Head of caudate nucleus (tissue), 42 donors: ENCODE measurements at places on chromosomes 6 and 20.

GRCh38 chr20:44471481-44471882 lies 4.2 kb upstream of the TTPAL start:
- DNase-seq, result no peak

- DNase-seq, result no peak
Measured at GRCh38 chr20:51346686-51347485, 195.6 kb downstream of the NFATC2 start.

- DNase-seq, result no peak
Measured at GRCh38 chr6:112575309-112575834, 228.2 kb downstream of the RFPL4B start.

- no peak for DNase-seq
Measured at GRCh38 chr20:50636601-50637540, 54.5 kb downstream of the RIPOR3 start.

DNA sequence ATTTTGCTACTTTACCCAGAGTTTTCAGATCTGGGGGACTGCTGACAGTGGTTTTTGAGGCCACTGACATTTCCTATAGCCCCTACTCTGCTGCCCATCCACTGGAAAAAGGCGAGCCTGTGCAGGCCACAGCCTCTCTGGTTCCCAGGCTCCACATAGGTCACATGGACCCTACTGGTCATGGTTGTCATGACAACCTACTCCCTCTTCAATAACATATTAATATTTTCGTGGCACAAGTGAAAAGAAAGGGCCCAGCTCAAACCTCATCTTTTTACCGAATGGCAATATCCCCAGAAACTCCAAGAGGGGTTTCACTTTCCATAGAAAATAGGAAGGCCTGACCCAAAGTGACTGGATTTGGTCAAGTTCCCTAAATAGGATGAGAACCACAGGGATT lies 11.0 kb upstream of the FOXO3 start:
- DNase-seq, result no peak

DNA sequence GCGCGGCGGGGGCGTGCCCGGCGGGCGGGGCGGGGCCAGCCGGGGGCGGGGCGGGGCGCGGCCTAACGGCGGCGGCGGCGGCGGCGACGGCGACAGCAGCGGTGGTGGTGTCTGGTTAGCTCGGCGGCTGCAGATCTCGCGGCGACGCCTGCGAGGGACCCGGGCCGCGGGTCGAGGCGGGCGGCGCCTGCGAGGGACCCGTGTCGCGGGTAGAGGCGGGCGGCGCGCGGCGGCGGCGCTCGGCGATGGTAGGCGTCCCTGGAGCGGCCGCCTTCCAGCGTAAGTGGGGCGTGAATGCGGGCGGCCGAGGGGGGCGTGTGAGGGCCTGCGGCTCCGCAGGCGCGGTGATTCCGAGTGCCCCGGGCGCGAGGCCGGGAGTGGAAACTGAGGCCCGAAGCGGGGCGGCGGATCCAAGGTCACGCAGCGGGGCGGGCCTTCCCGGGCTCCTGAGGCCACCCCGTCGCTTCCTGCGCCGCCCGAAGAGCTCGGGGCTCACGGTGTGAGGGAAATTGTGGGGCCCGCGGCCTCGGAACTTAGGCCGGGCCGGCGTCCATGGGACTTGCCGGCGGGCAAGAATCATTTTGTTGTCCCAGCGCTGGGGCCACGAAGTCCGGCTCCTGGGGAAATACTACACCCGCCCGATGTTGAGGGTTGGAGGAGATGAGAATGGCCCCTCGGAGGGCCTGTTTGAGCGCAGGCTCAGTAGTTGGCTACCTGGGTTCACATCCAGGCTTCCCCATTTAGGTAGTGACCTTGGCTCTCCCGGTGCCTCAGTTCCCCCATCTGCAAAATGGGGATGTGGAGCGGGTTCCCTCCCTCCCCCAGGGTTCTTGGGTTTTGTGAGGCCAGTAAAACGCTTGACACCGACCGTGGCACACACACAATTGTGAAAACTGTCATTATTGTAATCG lies at the start of gene CBFA2T2:
TSS of gene CBFA2T2 (plus strand) at position 74 of the 911 bp plus-strand sequence. CDS start at position 246, 172 bp downstream.
- peak; percentile 22 for DNase-seq

DNA sequence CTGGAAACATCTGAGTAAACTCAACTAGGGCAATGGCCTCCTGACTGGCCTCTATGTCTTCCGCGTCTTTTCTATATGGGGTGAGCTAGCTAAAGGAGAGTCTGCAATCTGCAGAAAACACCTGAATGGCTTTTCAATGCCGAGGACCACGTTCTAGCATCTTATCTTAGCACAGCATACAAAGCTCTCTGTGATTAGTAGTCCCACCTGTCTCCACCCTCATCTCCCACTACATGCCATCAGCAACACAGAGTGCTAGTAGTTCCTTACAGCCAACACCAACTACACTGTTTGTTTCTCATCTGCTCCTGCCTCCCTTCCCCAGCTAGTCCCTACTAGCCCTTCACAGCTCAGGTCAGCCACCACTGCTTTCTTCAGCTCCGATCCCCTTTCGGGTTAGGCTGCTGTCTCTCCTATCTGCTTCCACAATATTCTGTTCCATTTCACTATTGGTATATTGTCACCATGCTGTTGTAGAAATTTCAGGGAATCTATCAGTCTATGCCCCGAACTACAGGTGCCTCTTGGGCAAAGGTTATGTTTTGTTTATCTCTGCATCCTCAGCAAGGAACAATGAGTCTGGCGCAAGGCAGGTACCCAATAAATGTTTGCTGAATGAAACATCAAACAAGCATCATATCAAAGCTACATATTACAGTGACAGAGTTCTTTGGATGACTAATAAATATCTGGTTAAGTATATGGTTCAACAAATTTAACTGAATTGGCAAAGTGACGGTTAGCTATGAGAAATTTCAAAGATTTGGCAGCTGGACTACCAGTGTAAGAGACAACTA lies 12.2 kb downstream of the LYRM4 start:
- no peak for DNase-seq

DNA sequence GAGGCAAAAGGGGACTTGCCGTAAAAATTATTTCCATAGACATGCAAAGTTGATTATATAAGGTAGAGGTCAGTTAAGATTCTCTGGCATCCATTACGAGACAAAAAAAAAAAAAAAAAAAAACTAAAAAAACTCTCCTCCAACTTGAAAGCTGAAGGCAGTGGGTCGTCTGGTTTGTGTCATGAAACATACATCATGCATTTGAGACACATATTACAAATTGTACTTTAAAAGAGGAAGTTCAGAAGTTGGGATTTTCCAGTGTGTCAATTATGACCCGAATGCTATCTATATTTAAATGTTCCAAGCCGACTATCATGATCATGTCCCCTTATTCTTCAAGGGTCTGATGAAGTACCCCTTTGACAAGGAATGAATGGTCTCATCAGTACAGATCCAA lies 125.1 kb downstream of the ZNF217 start:
- no peak for DNase-seq

DNA sequence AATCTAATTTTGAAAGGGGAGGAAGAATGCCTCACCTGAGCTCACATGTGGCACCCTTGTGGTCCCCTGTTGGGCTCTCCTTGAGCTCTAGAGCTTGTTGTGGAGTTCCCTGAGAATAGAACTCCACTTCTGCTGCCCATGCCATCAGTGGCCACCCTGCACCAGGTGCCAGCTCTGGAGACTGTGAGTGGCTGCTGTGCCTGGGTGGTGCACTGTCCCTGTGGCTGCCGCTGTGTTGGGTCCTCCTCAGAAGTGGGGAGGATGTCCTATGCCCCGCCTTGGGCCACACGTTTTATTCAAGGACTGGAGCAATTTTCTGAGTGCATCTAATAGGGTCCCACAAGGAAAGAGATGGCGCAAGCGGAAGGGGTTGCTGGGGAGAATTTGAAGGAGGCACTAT lies 67.9 kb upstream of the MAP3K7 start:
- DNase-seq, result no peak

GRCh38 chr6:96236471-96236870 lies 220.7 kb downstream of the FUT9 start:
- DNase-seq, result no peak

DNA sequence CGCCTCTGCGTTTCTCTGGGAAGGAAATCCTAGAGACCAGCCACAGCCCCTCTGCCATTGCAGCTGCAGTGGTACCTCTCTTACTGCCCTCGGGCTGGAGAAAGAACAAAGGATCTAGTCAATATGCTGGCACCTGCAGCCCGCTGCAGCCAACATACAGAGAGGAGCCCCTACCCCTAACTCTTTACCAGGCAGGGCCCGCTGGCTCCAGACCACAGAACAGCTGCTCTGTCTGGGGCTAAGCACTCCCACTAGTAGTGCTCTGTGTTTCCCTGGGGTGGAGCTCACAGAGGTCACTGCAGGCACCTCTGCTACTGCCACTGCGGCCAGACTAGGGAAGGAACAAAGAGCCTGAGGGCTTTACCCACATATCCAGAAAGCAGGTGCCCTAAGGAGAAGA lies 93.8 kb upstream of the IMPG1 start:
- no peak for DNase-seq

DNA sequence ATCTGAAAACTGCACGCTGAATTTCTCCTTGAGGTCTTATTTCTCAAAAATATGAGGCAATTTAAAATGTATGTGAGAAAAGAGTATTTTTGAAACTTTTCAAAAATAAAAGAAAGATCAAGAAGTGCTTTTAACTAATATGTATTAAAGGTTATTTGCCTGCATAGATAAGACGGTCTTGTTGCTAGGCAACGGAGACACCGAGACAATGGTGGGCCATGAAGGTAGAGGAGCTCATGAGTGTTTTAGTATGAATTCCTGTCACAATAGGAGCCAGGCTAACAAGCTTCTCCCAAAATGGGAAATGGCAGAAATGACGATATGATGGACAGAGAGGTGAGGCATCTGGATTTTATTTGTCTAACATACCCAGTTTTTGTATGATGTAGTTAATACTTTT lies 308.2 kb downstream of the SLC35F1 start:
- DNase-seq, result no peak

- peak; percentile 79 for DNase-seq
Measured at GRCh38 chr20:431012-431904, 23.2 kb downstream of the RBCK1 start.

DNA sequence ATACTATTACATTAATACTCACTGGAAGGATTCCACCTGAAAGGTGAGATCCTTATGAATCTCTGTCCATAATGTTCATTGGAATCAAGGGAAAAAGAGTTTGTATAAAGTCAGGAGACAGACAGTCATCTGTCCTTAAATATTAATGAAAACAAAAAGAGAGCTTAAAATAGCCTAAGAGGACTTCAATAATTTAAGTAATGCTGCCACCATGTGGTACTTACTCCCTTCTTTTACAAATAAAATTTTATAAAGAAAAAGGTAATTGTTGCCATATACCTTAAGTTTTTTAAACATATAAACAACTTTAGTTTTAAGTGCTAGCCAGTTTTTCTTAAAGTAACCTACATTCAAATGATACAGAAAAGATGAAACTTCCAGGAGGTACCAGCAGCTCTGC lies 5.1 kb downstream of the BLOC1S5 start:
- DNase-seq, result no peak

DNA sequence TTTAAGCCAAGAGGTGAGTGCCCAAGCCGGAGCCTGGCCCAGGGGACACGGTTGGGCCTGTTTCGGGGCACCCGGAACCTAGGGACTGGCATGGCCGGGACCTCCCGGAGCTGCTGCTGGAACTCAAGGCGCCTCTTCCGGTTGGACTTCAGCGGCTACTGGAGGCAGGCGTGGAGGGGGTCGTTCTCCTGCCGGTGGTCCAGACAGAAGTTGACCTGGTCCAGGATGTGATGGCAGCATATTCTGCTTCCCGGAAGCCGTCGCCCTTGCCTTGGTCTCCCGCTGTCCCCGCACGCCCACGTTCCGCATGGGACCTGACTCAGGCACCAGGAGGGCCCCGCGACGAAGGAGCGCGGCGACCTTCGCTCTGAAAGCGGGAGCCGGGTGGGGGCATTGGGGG lies 240.8 kb downstream of the FOXA2 start:
- no peak for DNase-seq

- no peak for DNase-seq
Measured at GRCh38 chr6:43054206-43054943, 724 bp upstream of the CUL7 start.

GRCh38 chr20:50320901-50321796 lies 130.5 kb downstream of the CEBPB start:
- no peak for DNase-seq

GRCh38 chr6:34914358-34914757 lies 25.3 kb downstream of the ANKS1A start:
- DNase-seq, result no peak

DNA sequence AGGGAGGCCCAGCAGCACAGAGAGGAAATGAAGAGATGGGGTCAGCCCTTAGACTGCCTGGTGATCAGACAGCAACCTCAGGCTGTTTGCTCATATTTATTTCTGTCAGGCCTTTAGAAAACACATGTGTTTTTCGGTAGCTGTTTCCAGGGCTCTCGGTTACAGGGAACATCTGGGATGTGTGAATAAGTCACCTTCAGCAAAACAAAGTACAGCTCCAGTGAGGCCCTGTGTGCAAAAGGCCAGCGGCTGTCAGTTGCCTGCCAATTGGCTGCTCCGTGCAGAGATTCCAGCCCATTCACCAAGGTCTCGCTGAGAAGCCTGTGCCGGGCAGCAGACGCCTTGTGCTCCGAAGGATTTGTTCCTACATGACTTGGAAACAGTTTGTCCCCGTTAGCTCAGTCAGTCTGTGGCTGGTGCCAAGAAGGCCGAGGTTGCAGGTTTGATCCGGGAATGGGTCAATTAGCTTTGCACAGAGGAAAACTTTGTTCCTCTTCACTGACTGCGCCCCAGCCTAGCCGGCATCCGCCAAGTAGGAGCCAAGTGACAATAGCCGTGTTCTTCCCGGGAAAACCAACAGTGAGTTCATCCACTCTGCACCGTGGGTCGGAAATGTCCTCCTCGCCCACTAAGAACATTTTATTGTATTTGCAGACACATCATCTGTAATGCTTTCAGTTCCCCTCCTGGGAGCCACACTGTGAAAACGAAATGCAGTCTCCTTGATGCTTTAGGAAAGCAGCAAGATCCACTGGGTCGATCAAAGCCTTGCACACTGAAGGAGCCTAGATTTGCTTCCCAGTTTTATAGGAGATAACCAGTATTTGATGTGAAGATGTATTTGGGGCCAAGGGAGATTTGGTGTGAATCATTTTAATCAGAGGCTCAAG lies 315.4 kb upstream of the CDYL start:
- DNase-seq, result peak; percentile 47

- peak; percentile 13 for DNase-seq
Measured at GRCh38 chr6:137910424-137910834, 43.4 kb downstream of the TNFAIP3 start.

DNA sequence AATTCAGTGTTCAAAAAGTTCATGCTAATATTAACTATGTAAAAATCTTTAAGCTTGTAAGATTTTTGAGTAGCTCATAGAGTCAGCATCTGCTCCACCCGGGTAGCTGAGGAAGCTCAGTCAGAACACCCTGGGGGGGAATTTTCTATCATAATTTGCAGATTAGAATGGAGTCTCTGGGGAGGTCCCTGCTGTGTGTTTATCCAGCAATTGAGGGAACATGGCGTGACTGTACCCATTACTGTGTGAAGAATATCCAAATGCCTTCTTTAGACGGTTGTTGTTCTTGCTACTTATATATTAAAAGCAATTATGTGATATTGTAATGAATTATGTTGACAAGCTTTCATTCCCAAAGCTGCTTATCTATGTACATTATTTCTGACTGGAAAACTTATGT lies 64.8 kb downstream of the AIG1 start:
- DNase-seq, result no peak

GRCh38 chr6:38266921-38267354 lies 372.8 kb downstream of the BTBD9 start:
- no peak for DNase-seq

GRCh38 chr20:17465236-17465635 lies 65.9 kb downstream of the BFSP1 start:
- no peak for DNase-seq
